ENCODE measurements at places on chromosomes 2 and 18.
A peak's percentile ranks its signal among the peaks of the same experiment; 100 is the strongest.

- no peak for DNase-seq
Observed at GRCh38 chr2:118496870-118497611, 350.4 kb downstream of the EN1 start.

DNA sequence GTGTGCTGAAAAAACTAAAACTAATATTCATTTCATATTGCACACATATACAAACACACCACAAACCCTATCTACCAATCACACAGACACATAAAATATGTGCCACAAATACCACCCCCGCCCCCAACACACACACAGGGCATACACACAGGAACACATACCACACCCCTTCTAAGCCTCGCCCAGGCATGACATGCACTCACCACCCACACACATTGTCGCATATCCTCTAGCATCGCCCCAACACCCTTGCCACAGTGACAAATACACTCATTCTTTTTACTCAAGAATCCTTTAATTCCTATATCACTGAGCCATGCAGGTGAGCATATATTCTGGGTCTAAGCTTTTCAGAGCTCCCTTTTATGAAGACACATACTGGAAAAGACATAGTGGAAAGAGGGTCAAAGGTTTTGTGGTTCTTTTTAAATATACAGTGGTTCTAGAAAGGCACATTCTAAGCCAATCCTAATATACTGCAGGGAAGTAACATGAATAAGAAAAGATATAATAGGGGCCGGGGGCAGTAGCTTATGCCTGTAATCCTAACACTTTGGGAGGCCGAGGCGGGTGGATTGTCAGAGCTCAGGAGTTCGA, 24.5 kb upstream of the LCLAT1 start:
- peak; percentile 63 for DNase-seq

DNA sequence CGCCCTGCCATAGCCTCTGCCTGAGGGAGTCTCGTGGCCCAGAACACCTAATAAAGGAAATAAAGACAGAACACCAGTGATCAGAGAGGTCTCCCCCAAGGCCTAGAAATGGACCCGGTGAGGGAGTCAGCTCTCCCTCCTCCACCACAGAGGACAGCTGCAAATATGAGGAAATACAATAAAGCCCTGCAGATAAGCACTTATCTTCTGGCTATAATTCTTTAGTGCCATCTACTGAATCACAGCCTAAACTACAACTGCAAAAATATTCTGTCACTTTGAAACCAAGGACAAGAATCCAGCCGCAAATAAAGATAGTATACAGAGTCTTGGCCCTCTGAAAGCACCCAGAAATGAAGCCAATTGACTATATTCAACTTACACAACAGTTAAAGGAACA, 42.4 kb upstream of the TACR1 start:
- no peak for DNase-seq

DNA sequence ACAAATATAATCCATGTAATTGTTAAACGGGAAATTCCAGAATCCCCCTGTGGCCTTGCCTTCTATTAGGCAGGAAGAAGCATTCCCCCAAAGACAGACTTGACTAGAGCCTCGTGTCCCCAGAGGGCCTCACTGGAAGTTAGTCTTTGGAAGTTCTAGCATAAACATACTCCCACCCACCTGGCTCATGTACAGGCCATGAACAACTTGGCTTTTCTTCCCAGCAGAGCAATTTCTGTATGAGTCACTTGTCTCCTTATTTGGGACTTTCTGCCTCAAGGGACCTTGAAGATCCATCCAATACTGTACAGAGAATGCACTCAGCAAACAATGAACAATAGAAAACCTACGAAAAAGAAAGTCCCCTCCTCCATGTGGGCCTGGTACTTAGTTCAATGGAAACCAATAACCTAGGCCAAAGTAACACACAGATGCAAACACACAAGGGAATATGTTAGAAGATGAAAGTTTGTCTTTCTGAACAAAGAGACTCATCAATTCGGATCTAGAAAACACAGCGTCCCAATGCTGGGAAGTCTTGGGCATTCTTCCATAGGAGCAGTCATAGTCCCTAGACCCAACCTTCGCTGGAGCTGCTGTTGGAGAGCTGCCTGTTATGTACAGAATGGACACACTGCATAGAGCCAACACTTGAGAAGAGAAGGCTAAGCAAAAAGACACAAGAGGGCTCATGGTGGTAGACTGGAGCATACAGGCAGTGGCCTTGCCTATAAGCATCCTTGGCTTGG, 303.5 kb downstream of the HRH4 start:
- no peak for DNase-seq

All from activated CD4-positive, alpha-beta T cell treated with anti-CD3 and anti-CD28 coated beads for 1 hour (primary cell).